Mesendoderm (in vitro differentiated cells): ENCODE measurements at places on chromosomes 16 and 17.

- DNase-seq, result peak; percentile 75
These were observed 13.1 kb downstream of the FMNL1 start for GRCh38 chr17:45234641-45235415.

GRCh38 chr16:57972306-57972705, 1.4 kb upstream of the CNGB1 start:
- DNase-seq, result no peak

GRCh38 chr17:47305302-47305923, 18.3 kb upstream of the EFCAB13 start:
- DNase-seq, result peak; percentile 71

DNA sequence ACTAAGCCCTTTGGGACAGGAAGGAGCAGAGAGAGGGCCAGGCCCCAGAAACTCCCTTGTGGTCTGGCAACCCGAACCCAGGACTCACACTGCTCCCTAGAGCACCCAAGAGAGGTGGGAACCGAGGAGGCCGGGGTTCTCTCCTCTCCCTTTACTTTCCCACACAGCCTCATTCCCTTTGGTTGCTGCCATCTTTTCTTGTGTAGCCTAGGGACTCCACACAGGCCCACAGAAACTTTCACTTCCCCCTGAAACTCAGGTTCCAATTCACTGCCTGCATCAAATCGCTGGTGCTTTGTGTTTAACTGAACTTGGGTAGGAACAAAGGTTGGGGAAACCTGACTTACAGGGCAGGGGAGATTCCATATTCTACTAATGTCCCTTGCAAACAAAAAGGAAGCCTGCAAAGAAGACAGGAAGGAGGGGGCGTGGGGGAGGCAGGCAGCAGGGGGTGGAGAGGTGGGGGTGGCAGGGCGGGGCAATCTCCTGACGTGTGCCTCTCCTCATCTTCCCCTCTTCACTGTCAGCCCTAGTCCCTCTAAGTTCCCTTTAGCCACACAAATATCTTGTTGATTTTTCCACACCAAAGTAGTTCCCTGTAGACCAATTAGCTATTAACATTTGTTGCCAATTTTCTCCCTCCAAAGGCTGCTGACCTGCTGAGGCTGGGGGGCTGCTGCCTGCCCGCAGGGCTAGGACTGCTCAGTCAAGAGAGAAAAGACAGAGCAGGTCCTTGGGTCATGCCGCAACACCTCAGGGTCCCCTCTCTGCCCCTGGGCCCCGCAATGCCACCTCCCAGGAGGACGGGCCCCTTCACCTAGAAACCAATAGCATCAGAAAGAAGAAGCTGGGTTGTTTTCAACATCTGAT, 8.0 kb downstream of the ST3GAL2 start:
- DNase-seq, result peak; percentile 69

GRCh38 chr17:3035968-3036280, 27.5 kb downstream of the OR1D5 start:
- no peak for DNase-seq

DNA sequence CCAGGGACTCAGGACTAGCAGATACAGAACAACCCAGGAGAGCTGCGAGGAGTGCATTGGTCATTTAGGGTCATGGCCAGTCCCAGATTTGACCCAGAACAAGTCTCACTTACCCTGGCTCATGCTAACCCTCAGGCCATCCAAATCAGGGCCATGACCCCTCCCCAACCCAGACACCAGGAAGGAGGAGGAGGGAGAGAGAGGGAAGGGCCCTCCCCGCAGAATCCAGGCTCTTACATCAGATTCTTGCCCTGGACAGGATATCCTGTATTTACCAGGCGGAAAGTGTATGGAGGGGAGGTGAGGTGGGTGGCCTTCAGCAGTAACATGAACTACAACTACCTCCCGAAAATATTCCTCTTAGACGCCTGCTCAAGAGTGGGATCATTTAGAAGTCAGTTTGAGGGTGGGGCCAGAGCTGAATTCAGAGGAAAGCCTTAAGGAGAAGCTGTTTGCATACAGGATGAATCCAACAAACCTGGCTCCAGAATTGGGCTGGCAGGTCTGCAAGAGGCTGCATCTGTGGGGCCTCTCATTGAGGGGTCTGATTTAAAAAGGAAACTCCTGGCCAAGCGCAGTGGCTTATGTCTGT, 2.1 kb downstream of the VAT1 start:
- DNase-seq, result peak; percentile 81

DNA sequence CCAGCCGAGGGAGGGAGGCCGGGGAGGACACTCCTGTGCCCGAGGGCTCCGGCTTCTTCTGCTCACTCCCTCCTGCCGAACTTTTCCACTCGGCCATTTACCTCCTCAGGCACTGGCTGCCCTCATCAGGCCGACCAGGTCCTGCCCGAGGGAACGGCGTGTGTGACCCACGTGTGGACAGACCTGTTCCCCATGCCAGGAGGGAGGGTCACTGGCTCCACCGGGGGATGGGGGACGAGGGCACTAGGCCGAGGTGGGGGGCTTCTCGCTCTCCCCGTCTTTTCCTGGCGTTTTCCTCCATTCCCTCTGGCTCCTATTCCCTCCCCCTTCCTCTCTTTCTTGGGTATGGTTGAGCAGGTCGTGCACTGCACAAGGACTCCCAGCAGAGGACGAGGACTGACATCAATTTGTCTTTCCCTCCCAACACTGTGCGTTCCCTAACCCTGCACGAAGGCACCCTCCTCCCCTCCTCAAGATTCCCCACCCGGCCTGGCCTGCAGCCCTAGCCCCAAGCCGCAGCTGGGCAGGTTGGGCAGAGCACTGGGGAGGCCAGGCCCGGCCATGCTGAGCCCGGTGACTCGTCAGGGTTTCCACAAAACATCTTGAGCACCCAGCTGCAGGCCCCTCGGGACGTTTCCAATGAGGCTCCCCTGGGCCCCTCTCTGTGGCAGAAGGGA, 3.2 kb upstream of the IL17C start:
- peak; percentile 23 for DNase-seq

GRCh38 chr17:80872001-80872500, 119.6 kb upstream of the CHMP6 start:
- DNase-seq, result no peak

DNA sequence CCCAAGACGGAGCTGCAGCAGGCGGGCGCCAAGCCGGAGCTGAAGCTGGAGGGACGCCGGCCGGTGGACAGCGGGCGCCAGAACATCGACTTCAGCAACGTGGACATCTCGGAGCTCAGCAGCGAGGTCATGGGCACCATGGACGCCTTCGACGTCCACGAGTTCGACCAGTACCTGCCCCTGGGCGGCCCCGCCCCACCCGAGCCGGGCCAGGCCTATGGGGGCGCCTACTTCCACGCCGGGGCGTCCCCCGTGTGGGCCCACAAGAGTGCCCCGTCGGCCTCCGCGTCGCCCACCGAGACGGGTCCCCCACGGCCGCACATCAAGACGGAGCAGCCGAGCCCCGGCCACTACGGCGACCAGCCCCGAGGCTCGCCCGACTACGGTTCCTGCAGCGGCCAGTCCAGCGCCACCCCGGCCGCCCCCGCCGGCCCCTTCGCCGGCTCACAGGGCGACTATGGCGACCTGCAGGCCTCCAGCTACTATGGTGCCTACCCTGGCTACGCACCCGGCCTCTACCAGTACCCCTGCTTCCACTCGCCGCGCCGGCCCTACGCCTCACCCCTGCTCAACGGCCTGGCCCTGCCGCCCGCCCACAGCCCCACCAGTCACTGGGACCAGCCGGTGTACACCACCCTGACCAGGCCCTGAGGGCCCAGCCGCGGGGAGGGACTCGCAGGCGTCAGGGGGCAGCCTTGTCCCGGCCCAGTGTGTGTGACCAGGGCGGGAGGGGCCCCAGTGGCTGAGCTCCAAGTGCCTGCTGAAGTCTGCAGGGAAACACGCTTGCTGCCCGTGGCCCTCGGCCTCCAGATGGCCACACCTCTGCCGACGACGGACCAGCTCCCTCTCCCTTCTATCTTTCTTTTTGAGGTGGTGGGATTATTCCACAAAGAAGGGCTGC, 3.4 kb downstream of the SOX8 start:
- DNase-seq, result no peak

GRCh38 chr17:41734949-41735313, 488 bp upstream of the HAP1 start:
- no peak for DNase-seq

- no peak for DNase-seq
These were observed 14.2 kb upstream of the ZFHX3 start for GRCh38 chr16:73062001-73062616.

GRCh38 chr17:2394775-2395201, 6.1 kb downstream of the MNT start:
- no peak for DNase-seq

GRCh38 chr17:40480501-40481003, 20.9 kb downstream of the TNS4 start:
- peak; percentile 90 for DNase-seq

GRCh38 chr17:57213180-57213825, 43.0 kb upstream of the MSI2 start:
- no peak for DNase-seq

DNA sequence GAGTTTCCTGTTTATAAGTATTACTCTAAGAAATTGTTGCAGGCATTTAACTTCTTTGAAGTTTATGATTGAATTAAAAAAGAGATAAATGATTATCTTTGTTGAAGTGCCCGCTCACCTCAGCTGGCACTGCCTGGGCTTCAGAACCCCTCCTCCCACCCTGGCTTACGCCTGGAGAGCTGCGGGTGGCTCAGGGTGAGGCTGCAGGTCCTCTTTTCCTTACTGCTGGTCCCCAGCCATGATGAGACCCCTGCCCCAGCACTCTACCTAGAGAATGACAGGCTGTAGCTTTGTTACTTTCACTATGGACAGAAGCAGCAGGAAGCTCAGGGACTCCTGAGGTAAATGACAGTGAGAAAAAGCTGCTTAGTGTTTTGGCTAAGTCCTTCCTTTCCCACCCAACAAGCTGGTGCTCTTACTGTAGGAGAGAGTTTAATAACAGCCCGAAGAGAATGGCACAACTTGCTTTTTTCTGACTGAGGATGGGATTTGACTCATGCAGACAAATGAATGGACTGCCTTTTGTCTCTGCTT, 62.1 kb downstream of the EPN2 start:
- no peak for DNase-seq

- peak; percentile 62 for DNase-seq
These were observed 104.4 kb downstream of the IRX5 start for GRCh38 chr16:55035029-55035428.

DNA sequence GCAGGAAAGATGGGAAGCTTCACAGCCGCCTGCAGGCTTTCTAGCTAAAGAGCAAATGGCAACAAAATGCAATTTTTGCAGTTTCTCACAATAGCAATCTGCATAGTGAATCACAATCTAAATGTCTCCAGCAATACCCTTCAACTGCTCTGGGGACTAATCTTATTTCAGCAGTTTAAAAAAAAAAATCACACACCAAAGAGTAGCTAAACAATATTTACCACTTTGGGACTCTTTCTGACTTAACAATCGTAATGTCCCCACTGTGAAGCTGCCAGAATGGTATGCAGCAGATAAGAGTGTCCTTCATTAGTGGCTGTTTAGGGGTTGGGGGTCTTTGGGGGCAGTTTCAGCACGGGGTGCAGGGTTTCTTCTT, 9.8 kb downstream of the CPPED1 start:
- no peak for DNase-seq

DNA sequence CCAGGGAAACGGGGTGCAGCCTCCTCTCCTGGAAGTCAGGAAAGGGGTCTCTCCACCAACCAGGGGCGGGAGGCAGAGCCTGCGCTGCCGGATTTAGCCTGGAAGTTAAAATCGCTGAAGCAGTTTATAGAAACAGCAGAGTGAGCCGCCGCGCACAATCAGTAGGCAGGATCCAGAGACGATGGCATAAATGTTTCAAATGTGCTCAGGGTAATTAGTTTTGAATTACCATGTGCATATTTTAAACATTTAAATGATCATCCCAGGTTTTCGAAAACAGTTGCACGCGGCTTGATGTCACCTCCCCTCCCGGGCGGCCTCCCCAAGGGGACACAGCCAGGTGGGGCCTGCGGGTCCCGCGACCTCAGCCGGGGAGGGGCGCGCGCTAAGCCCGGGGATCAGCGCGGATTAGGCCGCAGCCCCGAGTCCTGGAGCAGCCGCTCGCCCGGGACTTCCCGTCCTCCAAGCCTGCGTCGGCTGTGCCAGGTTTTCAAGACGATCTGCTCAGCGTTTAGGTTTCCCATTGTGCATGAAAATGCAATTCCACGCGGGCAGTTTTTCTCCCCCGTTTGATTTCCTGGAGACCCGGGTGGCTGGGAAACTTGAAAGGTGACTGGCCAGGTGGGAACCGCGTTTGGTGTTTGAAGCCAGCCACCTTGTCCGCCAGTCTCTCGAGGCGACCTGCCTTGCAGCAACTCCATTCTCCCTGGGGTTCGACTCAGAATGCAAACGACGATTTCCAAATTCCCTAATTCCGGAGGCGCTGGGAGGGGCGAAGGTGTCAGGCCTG, 78.3 kb downstream of the RPA1 start:
- DNase-seq, result peak; percentile 49

GRCh38 chr16:51888016-51888415, 658.9 kb downstream of the TOX3 start:
- no peak for DNase-seq

- no peak for DNase-seq
These were observed 220.7 kb upstream of the KCNJ16 start for GRCh38 chr17:69854225-69854780.
